ENCODE measurements at places on chromosomes 7 and 10.

DNA sequence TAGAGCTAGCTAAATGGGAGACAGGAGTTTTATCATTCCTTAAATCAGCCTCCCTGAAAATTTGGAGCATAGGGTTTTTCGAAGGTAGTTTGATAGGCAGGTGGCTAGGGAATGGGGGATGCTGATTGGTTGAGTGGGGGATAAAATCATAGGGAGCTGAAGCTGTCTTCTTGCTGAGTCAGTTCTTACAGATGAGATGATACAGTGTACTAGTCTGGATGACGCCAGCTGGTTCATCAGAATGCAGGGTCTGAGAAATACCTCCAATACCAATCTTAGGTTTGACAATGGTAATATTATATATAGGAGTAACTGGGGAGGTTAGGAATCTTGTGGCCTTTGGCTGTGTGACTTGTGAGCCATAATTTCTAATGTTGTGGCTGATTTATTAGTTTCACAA, 271.2 kb downstream of the SUGCT start:
- DNase-seq = no peak

GRCh38 chr7:149005427-149006344, 22.6 kb downstream of the PDIA4 start:
- peak; percentile 65 for DNase-seq

DNA sequence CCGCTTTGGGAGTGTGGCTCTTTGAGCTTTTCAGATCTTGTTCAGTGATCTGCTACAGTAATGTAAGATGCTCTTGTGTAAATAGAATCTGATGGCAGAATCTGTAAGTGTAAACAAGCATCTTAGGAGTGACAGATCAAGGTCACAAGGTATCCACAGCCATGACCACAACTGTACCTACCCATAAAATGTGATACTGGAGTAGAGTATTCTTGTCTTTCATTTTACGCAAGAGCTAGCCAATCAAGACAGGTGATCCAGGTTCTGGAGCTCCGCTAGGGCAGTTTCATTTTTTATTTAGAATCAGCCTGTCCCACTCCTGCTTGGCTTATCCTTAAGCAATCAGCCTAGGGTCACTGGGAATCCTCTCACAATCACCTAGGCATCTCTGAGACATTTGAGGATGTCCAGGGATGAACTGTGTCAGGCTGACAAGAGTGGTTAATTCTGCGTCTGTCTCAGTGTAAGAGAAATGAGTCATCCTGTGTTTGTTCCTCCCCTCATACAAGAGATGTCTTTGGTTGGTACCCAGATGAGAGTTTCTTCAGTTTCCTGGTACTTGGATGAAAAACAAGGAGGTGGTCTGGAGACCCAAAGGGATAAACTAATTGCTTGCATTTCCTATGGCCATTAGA, 13.6 kb downstream of the ZNF138 start:
- no peak for DNase-seq

- DNase-seq = no peak
Measured at GRCh38 chr7:38753347-38753746, 122.2 kb upstream of the AMPH start.

GRCh38 chr7:22061775-22062174, 116.1 kb upstream of the CDCA7L start:
- DNase-seq = no peak

DNA sequence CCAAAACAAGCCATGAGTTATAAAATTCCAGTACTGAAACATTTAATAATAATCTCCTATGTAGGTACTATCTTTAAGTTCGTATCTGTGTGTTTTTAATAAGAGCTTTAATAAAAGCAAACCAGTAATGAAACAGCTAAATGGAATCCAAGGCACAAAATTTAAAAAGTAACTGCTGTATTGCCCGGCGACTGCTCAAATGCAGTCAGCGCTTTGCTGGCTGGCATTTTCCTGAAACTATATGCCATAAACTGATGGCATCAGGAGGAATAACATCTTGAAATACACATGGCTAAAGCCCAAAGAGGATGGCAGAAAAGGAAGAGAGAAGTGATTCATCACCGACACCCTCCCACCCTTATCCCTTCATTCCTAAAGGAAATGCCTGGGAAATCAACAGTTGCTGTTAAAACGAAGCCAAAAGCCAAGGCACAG, 133.1 kb downstream of the CUBN start:
- DNase-seq = no peak

- DNase-seq = no peak
Measured at GRCh38 chr10:42865716-42866114, 83.1 kb downstream of the BMS1 start.

- no peak for DNase-seq
Measured at GRCh38 chr10:125204400-125204799, 44.0 kb upstream of the CTBP2 start.

GRCh38 chr10:77902159-77902558, 24.4 kb downstream of the DLG5 start:
- DNase-seq = no peak

- no peak for DNase-seq
Measured at GRCh38 chr10:130404476-130405055, 268.4 kb downstream of the GLRX3 start.

- no peak for DNase-seq
Measured at GRCh38 chr10:7786430-7786829, 1.4 kb downstream of the KIN start.

GRCh38 chr7:17302575-17303142, 4.2 kb downstream of the AHR start:
- DNase-seq = no peak

DNA sequence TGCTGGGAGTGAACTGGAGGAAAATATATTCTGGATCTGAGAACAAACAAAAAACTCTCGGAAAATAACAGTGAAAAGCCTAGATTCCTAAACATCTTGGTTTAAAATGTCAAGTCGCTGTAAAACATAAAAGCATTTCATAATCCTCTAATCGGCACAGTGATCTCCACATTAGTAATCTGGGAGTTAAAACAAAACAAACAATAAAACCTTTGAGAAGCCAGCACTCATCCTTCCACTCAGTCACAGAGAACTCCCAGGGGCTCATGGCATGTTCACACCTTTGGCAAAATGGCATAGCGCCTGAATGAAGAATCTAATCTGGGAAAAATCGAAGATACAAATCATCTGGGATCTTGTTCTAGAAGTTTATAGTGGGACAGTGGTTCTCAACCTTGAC, 24.1 kb upstream of the HPS1 start:
- DNase-seq = no peak

DNA sequence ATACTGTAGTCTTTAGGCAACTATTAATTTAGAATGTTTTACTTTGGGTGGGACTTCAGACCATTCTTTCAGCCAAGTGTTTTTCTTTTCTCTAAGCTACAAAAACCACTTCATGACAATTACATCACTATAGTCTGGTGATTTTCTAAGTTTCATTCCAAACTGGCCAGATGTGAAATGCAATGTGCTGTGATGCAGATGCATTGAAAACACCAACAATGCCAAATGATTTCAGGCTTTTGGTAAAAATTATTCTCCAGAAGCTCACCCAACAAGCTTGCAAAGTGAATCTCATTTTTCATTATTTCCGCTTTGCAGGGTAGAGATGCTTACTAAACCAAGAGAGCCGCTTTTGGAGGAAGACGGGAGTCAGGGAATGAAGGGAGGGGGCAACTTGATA, 118.4 kb upstream of the ANK3 start:
- DNase-seq = no peak

GRCh38 chr10:23696476-23696875, 257.6 kb downstream of the OTUD1 start:
- DNase-seq = no peak

GRCh38 chr7:78018641-78019446, 220.3 kb downstream of the PHTF2 start:
- no peak for DNase-seq

GRCh38 chr7:157559596-157560257, 222.9 kb downstream of the DNAJB6 start:
- DNase-seq = no peak

DNA sequence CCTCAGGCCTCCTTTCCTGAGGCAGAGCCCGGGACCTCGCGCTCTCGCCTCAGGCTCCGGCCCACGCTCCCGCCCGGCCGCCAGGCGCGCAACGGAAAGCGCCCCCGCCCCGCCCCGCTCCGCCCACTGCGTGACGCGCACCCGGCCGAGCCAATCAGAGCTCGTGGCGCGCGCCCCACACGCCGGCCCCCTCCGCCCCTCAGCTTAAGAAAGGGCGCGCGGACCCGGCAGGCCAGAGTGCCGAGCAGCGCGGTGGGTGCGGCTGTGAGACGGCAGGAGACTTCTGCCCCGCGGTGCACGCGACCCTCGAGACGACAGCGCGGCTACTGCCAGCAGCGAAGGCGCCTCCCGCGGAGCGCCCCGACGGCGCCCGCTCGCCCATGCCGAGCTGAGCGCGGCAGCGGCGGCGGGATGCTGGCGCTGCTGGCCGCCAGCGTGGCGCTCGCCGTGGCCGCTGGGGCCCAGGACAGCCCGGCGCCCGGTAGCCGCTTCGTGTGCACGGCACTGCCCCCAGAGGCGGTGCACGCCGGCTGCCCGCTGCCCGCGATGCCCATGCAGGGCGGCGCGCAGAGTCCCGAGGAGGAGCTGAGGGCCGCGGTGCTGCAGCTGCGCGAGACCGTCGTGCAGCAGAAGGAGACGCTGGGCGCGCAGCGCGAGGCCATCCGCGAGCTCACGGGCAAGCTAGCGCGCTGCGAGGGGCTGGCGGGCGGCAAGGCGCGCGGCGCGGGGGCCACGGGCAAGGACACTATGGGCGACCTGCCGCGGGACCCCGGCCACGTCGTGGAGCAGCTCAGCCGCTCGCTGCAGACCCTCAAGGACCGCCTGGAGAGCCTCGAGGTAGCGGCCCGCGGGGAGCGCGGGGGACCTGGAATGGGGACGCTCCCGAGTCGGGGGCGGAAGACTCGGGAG, at the start of gene NPTX2:
NPTX2 (plus strand) TSS at position 235 of the 909 bp plus-strand sequence; CDS start at position 412, 177 bp downstream.
- DNase-seq = no peak

DNA sequence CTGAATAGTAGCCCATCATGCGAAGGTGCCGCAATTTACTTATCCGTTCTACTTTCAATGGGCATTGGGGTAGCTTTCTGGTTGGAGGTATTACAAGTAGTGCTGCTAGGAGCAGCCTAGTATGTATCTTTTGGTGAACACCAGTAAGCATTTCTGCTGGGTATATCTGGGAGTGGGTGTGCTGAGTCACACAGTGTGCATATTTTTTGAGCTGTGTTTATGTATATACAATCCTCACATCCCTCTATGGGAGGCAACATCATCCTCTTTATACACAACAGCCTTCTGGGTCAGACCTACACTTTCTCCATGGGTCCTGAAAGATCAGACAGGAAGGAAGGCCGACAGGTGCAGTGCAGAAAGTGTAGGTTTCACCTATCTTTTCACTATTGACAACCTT, 36.3 kb downstream of the PYROXD2 start:
- DNase-seq = no peak

DNA sequence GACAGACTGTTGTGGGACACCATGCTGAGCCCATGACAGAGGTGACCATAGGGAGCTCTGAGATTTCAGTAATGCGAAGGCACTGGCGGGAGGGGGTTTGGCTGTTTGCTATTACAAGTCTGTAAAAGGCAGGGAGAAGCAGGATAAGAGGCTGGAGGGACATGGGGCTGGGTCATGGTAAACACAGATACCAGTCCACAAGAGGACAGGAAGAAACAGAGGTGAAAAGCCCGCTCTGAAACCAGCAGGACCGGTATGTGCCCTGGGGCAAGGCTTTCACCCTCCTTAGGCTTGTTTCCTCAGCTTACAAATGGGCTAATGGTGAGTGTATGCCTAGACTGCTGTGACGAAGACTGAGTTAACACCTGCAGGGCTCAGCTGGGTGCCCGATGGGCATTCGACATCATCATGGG, 34.1 kb downstream of the ANXA11 start:
- DNase-seq = no peak

- DNase-seq = no peak
Measured at GRCh38 chr10:119522747-119523426, 19.6 kb downstream of the RGS10 start.

- no peak for DNase-seq
Measured at GRCh38 chr7:15178065-15178464, 275.5 kb upstream of the DGKB start.

GRCh38 chr10:112091703-112092102, 91.9 kb downstream of the GPAM start:
- no peak for DNase-seq

DNA sequence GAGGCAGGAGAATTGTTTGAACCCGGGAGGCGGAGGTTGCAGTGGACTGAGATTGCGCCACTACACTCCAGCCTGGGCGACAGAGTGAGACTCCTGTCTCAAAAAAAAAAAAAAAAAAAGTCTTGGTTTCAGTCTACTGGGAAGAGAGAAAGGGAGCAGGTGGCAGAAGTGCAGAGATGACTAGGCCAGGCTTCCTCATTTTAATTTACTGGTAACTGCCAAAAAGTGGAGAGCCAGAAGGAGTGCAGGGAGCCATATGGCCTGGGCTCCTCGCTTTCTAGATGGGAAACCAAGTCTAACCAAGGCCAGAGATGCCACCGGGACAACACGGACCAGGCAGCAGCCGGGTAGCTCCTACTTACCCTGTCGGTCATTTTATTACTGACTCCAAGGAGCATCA, 12.2 kb downstream of the SEPHS1 start:
- DNase-seq = no peak

DNA sequence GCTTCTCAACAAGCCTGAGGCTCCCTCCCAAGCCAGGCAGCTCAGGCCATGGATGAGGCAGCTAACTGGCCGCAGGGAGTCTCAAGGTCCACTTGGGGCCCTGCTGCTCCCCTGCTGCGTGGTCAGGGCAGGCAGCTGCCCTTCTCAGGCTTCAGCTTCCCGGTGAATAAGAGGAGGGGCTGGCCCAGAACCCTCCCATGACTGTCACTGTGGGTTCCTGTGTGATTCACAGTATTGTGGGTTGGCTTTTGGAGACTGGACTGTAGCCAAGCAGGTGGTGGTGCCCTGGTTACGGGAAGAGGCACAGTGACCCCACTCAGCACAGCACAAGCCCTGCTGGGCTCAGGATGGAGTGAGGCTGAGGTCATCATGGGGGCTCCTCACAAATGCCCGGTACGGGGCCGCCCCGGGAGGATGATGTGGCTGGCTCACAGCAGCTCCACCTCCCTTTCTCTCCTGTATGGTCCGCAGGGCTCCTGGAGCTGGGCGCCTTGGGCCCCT, 189.8 kb downstream of the HECW1 start:
- DNase-seq = no peak

Measured in stimulated activated CD8-positive, alpha-beta memory T cell treated with anti-CD3 and anti-CD28 coated beads, Interleukin-4, amount 100 ng/mL, for 4 hours (primary cell).